Type B pancreatic cell (in vitro differentiated cells): ENCODE measurements at places on chromosomes 7 and 10.

DNA sequence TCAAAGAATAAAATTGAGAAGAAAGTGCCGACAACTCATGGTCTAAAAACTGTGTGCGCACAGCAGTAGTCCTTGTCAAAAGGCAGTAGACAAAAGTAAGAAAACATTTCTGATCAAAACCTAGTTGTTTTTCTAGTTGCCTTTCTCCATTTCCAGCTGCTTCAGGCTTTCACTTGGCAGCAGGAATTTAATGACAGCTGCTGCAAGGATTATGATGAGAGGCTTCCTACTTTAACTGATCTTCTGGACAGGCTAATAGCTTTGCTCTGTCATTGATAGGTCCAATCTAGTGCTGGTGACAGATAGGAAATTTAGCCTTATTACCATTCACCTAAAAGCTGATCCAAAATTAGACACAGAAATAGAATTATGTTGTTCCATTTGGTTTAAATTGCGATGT lies 110.7 kb upstream of the SEMA3C start:
- H3K4me3 ChIP-seq = no peak overlapping the region
- H3K27ac ChIP-seq = no peak overlapping the region
- DNase-seq = no peak
- no peaks in the 10 kb centered on the region for H3K36me3 ChIP-seq

DNA sequence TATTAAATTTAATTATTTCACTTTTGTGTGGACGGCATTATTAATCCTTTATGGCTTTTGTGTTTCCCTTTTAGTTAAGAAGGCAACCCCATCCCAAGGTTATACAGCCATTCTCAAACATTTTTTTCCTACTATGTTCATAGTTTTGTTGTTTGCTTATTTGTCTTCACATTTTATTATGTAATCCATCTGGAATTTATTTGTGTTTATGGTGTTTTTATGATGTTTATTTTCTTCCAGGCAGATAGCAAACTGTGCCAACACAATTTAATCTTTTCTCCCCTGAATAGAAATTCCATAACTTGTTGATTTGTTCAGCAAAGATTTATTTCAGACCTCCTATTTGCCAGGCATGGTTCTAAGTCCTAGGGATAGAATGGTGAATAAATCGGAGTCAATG lies 42.9 kb downstream of the RAB18 start:
- H3K27ac ChIP-seq = no peak overlapping the region
- H3K4me3 ChIP-seq = no peak overlapping the region
- peaks cover 14% of the 10 kb centered on the region for H3K36me3 ChIP-seq

DNA sequence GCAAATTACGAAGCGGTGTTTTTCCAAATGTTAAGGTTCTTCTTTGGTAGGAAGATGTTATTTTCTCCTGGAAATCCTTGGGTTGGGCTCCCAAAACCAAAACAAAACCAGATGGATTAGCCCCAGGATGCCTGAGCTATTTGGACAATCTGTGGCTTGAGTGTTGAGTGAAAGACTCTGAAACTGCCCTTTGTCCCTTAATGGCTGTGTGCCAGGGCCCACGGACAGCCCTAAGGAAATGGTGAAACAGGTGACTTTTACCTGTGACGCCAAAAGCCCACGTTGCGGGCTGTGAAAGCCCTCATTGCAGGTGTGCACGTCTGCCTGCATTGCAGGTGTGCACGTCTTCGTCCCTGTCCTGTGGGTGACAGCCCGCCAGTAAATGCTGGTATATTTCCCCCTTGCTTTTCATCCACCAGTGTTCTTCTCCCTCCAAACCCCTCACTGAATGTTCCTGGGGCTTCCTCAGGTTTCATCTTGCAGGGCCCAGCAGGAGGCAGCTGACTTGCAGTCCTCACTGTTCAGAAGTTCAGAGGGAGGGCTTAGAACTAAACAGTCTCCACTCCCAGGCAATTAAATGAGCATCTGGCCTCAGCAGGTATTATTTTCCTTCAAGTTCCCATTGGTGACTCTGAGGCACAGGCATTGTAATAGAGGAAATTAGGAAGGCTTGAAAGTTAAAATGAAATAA lies 10.7 kb downstream of the PFKP start:
- peaks cover 28% of the 10 kb centered on the region for H3K4me1 ChIP-seq
- H3K27ac ChIP-seq = peak overlapping the region; percentile 12
- DNase-seq = no peak
- H3K4me3 ChIP-seq = peak overlapping the region; percentile 25

GRCh38 chr7:138895679-138896078 lies 85.5 kb downstream of the KIAA1549 start:
- H3K27me3 ChIP-seq = no peaks in the 10 kb centered on the region
- peaks cover 23% of the 10 kb centered on the region for H3K4me1 ChIP-seq
- H3K27ac ChIP-seq = no peak overlapping the region
- H3K36me3 ChIP-seq = peaks cover 56% of the 10 kb centered on the region
- no peak for DNase-seq
- no peak overlapping the region for H3K4me3 ChIP-seq

DNA sequence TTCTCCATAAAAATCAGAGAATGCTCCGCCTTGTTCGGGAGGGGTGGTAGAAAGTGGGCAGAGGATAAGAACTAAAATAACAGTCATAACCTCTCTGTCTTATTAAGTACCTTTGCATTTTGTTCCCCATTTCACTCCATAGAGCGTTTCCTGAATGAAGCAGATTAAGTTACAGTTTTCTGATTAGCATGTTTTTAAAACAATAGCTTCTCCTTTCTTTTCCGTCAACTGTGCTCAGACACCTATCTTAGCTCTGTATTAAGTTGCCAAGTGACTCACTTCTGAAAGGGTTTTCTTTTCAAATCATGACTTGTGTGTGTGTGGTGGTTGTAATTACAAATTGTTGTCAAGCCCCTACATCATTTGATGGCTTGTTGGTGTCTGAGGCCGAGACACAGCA lies 1.4 kb downstream of the HABP2 start:
- H3K4me1 ChIP-seq = peaks cover 58% of the 10 kb centered on the region
- H3K27me3 ChIP-seq = peaks cover 29% of the 10 kb centered on the region
- no peak overlapping the region for H3K27ac ChIP-seq

- no peak for DNase-seq
- H3K4me3 ChIP-seq = no peak overlapping the region
- H3K27me3 ChIP-seq = no peaks in the 10 kb centered on the region
- peaks cover 3% of the 10 kb centered on the region for H3K36me3 ChIP-seq
- no peak overlapping the region for H3K27ac ChIP-seq
Measured at GRCh38 chr7:81004098-81004497, 85.2 kb upstream of the SEMA3C start.

DNA sequence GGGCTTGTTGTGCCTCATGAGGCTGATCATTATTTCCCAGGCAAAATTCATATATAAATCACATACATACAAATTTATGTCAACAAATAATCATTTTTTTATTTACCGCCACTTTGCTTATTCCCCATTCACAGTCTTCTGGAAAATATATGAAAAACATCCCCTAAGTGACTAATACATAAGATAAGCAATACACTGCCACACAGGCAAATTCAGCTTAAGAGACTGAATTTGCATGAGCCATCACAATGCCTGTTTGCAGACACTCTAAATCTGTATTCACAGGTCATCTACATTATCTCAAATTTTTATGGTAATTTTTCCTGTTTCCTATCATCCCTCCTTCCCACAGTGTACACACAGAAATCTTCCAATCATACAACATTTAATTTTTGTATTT lies 13.2 kb downstream of the OSBPL3 start:
- DNase-seq = no peak
- H3K36me3 ChIP-seq = no peaks in the 10 kb centered on the region
- H3K4me1 ChIP-seq = peaks cover 26% of the 10 kb centered on the region
- peak overlapping the region; percentile 70 for H3K4me3 ChIP-seq

DNA sequence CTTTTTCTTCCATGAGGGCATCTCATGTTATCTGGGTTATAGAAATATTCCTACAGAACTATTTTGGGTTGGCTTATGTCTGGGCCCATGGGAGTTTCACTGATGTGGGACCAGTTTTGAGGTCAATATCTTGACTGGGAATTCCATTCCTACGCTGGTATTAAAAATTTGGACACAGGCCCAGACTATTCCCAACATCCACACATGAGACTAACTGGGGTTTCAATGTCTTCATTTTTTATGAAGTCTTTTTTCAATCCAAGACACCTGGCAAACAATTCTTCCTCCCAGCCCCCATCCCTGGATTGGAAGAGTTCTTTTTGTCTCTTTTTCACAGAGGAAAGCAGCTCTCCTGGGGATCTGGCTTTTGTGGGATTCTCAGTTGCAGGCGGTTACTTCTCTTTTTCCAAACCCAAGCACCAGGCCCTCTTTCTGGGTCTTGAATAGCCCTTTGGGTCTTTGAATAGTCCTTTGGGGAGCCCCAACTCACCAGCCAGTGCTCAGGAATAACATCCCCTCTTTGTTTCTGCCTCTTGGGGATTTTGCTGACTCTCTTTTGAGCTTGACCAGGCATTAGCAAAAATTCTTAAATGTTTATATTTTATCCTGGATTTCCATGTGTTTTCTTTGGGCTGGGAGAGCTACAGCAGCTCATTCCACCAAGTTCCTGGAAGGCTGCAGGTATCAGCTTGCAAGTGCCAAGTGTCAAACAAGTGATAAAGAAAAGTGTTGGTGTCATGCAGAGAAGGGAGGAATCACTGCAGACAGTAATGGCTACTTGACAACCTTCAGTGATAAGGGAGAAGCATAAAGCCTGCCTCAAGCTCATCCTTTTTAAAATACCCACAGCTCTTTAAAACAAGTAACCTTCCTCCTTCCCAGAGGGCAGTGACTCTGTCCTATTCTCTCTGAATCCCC lies 234.3 kb downstream of the ADAM12 start:
- H3K27ac ChIP-seq = no peak overlapping the region
- H3K4me3 ChIP-seq = no peak overlapping the region
- H3K27me3 ChIP-seq = peaks cover 7% of the 10 kb centered on the region
- no peaks in the 10 kb centered on the region for H3K36me3 ChIP-seq

GRCh38 chr7:139733751-139734150 lies 44.0 kb downstream of the HIPK2 start:
- no peaks in the 10 kb centered on the region for H3K27me3 ChIP-seq
- H3K36me3 ChIP-seq = peaks cover 25% of the 10 kb centered on the region
- no peak overlapping the region for H3K4me3 ChIP-seq
- H3K27ac ChIP-seq = no peak overlapping the region
- peaks cover 57% of the 10 kb centered on the region for H3K4me1 ChIP-seq
- no peak for DNase-seq

DNA sequence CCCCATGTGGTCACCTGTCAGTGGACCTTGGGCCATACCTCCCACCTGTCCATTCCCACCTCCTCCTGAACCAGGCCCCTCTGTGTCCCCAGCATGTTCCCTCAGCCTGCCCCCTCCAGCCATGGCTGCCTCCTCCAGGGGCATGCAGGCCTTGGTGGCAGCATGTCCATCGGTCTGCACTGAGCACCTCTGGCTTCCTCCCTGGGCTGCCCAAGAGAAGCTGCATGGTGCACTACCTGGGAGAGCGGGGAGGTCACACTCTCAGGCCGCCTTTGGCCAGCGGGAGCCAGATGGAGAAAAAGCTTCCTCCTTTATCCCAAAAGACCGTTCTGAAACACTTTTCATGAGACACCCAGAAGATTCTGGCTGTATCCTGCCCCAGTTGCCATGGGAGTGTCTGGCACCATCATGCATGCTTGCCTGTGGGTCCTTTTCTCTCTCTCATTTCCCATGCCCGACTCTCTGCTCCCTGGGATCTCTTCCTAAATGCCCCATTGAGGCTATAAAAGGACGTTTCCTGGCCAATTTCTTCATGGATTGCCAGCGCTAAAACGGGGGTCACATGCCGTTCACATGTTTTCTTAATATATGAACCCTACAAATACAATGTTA lies 45.5 kb upstream of the MGMT start:
- DNase-seq = no peak
- H3K4me3 ChIP-seq = no peak overlapping the region
- no peak overlapping the region for H3K27ac ChIP-seq
- peaks cover 15% of the 10 kb centered on the region for H3K27me3 ChIP-seq

DNA sequence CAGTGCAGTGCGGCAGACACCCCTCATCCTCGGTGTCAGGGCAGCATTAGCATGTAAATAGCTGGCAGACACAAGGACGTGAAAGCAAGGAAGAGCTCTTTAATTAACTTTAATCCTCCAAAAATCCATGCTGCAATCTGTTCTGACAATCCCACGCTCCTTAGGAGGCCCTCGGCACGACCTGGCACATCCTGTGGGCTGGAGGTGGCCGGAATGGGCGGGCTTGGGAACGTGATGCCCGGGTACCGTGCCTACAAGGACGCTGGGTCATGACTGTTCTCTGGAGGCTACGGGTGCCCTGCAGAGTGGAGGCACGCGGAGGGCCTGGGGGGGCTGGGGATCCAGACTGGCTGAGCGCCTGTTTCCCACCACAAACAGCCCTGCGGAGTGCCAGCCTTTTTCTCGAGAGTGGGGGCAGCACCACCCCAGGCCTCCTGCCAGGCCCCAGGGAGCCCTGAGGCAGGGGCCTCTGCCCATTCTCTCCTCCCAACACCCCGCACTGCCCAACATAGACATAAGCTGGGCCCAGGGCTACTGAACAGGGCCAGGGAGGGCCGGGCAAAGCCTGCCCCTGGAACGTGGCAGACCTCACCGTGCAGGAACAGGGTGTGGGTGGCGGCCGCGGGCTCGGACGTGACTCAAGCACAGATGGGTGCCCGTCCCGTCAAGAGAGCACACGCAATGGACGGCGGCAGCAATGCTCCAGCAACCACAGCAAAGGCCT lies 189.3 kb downstream of the MAD1L1 start:
- no peaks in the 10 kb centered on the region for H3K27me3 ChIP-seq
- DNase-seq = no peak
- no peak overlapping the region for H3K27ac ChIP-seq

GRCh38 chr7:41992881-41993867 lies 243.8 kb downstream of the GLI3 start:
- H3K27me3 ChIP-seq = no peaks in the 10 kb centered on the region
- peaks cover 52% of the 10 kb centered on the region for H3K4me1 ChIP-seq
- DNase-seq = no peak
- peaks cover 16% of the 10 kb centered on the region for H3K36me3 ChIP-seq
- H3K27ac ChIP-seq = no peak overlapping the region

DNA sequence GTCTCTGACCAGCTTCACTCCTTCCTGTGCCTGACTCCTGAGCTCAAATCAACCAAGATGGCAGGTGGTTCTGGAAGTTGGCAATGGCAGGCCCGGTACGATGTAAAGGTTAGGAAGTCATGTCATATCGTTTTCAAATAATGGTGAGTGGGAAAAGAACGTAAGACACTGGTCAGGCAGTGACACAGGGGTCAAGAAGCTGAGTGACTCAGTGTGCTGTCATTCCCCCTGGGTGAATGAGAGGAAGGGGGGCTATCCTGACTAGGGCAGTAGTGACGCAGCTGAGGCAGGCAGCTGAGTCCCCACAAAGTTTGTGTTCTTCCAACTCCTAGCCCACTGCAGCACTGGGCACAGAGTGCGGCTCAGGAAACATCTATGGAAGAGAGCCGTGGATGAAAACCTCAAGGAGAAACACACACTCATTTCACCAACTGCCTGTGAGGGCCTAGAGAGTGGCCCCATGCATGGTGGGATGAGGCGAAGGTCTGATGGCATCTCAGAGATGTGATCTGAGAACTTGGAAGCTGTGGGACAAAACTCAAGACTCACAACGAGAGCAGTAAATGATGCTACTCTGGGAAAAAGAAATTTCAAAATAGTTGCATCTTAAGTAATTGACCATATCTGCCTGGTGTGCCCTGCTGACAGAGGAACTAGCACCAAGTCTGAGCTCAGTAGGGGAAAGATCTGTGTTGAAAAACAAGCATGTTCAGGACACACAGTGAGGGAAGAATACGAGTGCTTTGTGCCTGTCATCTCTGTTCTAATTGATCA lies 23.2 kb downstream of the CREB3L2 start:
- H3K4me3 ChIP-seq = no peak overlapping the region
- H3K4me1 ChIP-seq = peaks cover 49% of the 10 kb centered on the region
- no peaks in the 10 kb centered on the region for H3K27me3 ChIP-seq
- H3K27ac ChIP-seq = peak overlapping the region; percentile 68
- no peak for DNase-seq
- H3K36me3 ChIP-seq = peaks cover 55% of the 10 kb centered on the region
